Frontal cortex (tissue), 4 donors: ENCODE measurements at places on chromosomes 2 and 18. TPM values are rescaled to one million over a fixed set of nuclear protein-coding genes. Genes with fewer than 3 reads are reported as not detected.

SRD5A2 gene
- not detected for total RNA-seq

DOK1 gene
- 3.7 TPM for total RNA-seq

CCDC121 gene
- total RNA-seq = 3.7 TPM

DNA sequence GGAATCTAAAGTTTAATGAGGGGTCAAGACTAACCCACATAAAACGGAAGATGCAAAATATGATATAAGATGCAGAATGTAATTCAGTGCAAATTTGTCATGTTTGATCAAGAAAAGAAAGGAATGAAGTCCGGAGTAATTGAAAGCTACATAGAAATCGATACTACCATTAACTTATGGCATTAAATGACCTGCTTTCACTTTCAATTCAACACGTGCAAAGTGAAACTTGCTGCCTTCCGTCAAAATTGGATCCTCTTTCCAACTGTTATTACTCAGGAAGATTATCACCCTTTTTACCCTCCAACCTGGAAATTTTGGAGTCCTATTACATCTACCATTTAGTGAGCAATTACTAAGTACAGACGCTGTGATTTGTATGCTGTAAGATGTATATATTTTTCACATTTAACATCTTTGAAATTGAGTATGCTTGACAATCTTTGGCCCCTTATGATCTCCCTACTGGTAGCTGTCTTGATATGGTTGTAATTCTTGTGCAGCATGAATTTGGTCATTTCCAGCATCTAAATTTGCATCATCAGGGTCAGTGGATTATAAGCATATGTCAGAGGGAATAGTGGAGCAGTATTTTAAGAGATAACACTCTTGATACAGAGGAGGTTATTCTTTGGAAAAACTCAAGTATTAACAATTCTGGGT lies 18.6 kb downstream of the UNC80 start:
- DNase-seq = no peak

GRCh38 chr18:76459312-76459686 lies 35.7 kb downstream of the ZNF516 start:
- no peak for DNase-seq

- DNase-seq = no peak
These were observed 10.8 kb downstream of the LRRFIP1 start for GRCh38 chr2:237638176-237638575.

DNA sequence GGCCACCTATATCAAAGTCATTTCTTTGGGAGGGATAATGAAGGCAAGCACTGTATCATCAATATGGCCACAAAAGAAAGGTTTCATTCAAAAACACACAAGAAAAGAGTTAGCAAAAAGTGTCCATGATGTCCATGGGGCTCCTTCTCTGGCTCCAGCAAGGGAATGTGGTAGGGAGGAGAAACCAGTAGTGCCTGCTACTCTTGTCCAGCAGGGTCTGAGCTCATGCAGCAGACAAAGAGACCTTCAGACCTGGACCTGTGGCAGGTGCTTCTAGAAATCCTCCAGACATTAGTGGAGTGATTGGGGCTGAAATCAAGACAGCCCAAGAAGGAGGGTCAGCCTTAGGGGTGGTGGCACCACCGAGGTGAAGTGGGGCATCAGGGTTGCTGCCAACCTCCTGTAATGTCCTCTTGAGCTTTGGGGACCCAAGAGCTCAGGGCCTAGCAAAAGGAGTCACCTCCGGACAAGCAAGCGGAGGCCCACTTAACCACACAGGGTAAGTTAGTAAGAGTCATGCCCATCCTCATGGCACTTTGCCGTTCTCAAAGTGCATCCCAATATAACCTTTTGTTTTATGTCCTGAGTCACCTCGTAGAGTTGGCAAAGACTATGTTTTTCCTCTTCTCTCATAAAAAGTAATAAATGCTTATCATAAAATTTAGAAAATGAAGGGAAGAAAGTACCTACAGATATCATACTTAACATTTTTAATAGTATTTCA lies 112.6 kb upstream of the YPEL5 start:
- DNase-seq = no peak
